H9 (cell line): ENCODE measurements at places on chromosomes 5 and 9.

GRCh38 chr5:3121813-3122212 lies 370.3 kb upstream of the IRX2 start:
- no peak for DNase-seq
- peak overlapping the region; percentile 68 for H3K4me3 ChIP-seq
- H3K4me1 ChIP-seq = peaks cover 14% of the 10 kb centered on the region
- peaks cover 48% of the 10 kb centered on the region for H3K27me3 ChIP-seq
- H3K36me3 ChIP-seq = no peaks in the 10 kb centered on the region
- H3K27ac ChIP-seq = no peak overlapping the region

- H3K36me3 ChIP-seq = peaks cover 12% of the 10 kb centered on the region
- H3K27ac ChIP-seq = no peak overlapping the region
- H3K27me3 ChIP-seq = no peaks in the 10 kb centered on the region; the same call in 1 of the 2 replicates
- DNase-seq = no peak
- H3K4me3 ChIP-seq = no peak overlapping the region
- no peaks in the 10 kb centered on the region for H3K4me1 ChIP-seq
These were observed 108.4 kb upstream of the LARP1 start for GRCh38 chr5:154646745-154647113.

DNA sequence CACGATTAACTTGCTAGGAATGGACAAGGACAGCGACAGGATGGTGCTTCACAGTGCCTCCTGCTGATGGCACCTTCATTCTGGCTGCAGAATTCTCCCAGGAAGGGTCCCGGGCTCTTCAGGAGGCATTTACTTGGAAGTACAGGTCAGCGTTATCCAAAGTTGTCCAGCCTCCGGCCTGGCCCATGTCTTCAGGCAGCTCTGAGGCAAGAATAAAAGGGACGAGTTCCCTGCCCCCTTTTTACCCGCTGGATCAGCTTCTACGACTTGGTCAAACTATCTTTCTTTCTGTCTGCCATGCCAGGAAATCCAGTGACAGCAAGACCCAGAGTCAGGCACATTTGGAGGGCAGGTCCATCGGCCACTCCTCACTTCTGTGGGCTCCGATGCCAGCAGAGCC lies 23.4 kb upstream of the GABBR2 start:
- no peak for DNase-seq
- no peak overlapping the region for H3K4me3 ChIP-seq
- no peak overlapping the region for H3K27ac ChIP-seq
- H3K27me3 ChIP-seq = no peaks in the 10 kb centered on the region

DNA sequence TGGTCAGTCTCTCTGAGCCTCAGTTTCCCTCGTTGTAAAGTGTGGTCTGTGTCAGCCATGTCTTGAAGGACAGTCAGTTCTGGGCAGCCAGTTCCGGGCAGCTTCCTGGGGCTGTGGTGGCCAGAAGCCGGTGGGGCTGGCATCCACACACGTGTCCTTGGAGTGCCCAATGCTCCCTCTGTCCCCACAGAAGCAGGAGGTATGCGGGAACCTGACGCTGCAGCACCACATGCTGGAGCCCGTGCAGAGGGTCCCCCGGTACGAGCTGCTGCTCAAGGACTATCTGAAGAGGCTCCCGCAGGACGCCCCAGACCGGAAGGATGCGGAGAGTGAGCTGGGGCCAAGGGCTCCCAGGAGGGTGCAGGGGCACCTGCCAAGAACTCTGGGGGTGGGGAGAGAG lies 48.4 kb upstream of the SUSD3 start:
- H3K36me3 ChIP-seq = no peaks in the 10 kb centered on the region
- no peaks in the 10 kb centered on the region for H3K27me3 ChIP-seq
- H3K27ac ChIP-seq = no peak overlapping the region
- H3K4me1 ChIP-seq = no peaks in the 10 kb centered on the region
- H3K4me3 ChIP-seq = no peak overlapping the region
- peak; percentile 27 for DNase-seq

- no peaks in the 10 kb centered on the region for H3K4me1 ChIP-seq
- no peaks in the 10 kb centered on the region for H3K36me3 ChIP-seq
- no peaks in the 10 kb centered on the region for H3K27me3 ChIP-seq
- no peak overlapping the region for H3K4me3 ChIP-seq
- no peak overlapping the region for H3K27ac ChIP-seq
These were observed 24.2 kb downstream of the POU5F2 start for GRCh38 chr5:93717162-93717561.

DNA sequence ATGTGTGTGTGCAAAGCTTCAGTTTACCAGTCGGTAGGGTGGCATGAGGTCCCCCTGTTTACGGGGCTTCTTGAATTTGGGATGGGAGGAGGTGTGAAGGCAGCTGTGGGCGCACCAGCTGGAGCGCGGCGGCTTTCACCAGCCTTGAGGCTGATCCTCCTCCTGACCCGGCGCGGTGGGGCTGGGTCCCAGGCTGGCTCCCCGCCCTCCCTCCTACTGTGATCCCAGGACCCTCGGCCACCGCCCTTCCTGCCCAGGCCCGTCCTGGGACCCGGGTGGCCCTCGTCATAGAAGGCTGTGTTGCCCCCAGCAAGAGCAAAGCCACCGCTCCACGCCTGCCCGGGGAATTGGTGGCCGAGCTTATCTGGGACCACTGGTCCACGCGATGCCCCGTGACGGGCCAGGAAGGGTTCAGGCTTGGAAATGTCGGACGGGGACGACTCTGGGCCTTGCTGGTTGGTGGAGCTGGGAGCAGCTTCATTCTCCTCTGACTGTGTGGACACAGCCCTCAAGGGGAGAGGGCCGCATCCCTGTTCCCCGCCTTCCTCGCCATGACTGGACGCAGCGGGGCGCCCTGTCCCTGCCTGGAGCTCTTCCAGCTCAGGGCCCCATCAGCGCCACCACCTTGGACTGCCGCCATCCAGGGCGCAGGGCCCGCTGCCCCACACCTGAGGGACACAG lies 271.1 kb upstream of the IRX1 start:
- H3K4me1 ChIP-seq = peaks cover 3% of the 10 kb centered on the region; the same call in 1 of the 2 replicates
- no peaks in the 10 kb centered on the region for H3K36me3 ChIP-seq

- DNase-seq = no peak
- H3K4me1 ChIP-seq = no peaks in the 10 kb centered on the region
- no peak overlapping the region for H3K4me3 ChIP-seq
- peaks cover 46% of the 10 kb centered on the region for H3K36me3 ChIP-seq
These were observed 67.1 kb downstream of the TEX10 start for GRCh38 chr9:100285601-100286000.

DNA sequence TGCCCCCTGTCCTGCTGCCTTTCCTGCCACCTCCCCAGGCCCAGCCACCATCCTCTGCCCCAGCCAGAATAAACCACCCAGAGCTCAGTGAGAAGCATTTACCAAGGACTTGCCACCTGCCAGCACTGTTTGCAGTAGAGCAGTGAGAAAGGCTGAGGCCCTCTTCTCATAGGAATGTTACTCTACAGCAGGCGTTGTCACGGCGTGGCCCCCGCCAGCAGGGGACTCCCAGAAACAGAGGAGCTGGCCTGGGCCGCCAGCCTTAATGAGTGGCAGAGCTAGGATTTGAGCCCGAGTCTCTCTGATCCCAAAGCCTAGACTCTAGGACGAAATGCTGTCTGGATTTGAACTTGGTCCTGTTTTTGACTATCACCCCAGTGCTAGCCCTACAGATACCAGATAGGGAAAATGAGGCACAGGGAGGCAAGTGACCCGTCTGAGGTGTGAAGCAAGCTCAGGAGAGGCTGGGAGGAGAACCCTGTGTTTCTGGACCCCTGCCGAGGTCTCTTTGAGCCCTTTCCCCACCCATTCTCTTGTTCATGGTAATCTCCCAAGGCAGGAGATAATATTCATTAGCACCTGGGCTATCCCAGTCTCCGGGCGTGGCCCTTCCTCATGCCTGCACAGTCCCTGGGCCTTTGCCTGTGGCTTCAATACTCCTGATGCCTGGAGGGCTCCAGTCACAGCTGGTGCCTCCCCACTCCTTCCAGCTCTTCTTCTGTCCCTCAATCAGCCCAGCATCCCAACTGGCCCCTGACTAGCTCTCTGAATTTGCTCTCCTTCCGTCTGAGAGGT lies 30.7 kb downstream of the HRH2 start:
- no peak overlapping the region for H3K4me3 ChIP-seq
- no peak overlapping the region for H3K27ac ChIP-seq
- DNase-seq = no peak
- H3K36me3 ChIP-seq = peaks cover 5% of the 10 kb centered on the region
- no peaks in the 10 kb centered on the region for H3K4me1 ChIP-seq
- H3K27me3 ChIP-seq = no peaks in the 10 kb centered on the region

DNA sequence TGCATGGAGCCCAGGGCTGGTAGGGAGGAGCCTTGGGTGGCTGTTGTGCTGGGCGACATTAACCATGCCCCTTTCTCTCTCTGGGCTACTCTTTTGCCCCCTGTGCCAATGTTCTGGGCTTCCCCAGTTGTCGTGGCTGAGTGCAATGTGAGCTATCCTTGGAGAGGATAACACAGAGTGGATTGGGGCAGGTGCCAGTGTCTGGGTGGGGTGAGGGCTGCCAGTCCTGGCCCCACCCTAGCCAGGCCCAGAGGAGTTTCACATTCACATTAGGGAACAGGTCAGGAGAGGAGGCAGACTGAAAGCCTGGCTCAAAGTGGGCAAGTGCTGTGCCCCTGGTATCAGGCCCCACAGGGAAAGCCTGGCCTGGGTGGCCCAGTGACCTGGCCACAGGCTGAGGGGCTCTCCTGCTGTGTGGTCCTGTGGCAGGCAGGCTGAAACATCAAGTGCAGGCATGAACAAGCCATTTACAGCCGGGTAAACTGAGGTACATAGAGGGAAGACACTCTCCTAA lies 7.5 kb upstream of the NDST1 start:
- H3K4me3 ChIP-seq = no peak overlapping the region
- peaks cover 11% of the 10 kb centered on the region for H3K36me3 ChIP-seq
- no peaks in the 10 kb centered on the region for H3K27me3 ChIP-seq

DNA sequence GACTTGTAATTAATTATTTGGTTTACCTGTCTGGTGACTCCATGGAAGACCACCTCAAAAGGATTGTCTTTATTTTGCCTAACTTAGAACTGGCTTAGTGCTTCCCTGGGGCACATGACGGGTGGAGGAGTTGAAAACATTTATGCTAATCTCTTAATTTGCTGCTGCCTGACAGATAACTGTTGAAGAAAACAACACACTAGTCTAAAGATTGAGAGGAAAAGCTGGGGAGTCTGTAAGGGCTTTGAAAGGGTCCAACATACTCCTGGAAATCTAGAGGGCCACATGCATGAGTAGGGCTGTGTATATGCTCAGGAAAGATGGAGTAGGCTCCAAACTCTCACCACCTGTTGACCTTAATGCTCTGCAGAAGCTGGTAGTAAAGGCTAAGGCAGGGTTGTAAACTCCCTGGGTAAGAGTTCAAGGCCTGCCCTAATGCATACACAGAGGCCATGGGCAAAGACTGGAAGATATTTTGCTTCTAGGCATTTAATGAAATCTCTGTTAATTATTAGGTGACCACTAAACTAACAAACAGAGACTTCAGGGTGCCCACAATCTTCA lies 40.7 kb downstream of the NR3C1 start:
- H3K27me3 ChIP-seq = no peaks in the 10 kb centered on the region
- H3K4me3 ChIP-seq = no peak overlapping the region
- H3K36me3 ChIP-seq = peaks cover 36% of the 10 kb centered on the region
- no peak overlapping the region for H3K27ac ChIP-seq

GRCh38 chr9:91276513-91276912 lies 85.2 kb downstream of the AUH start:
- no peaks in the 10 kb centered on the region; the same call in 1 of the 2 replicates for H3K4me1 ChIP-seq
- H3K36me3 ChIP-seq = no peaks in the 10 kb centered on the region
- no peak for DNase-seq
- H3K27ac ChIP-seq = no peak overlapping the region

DNA sequence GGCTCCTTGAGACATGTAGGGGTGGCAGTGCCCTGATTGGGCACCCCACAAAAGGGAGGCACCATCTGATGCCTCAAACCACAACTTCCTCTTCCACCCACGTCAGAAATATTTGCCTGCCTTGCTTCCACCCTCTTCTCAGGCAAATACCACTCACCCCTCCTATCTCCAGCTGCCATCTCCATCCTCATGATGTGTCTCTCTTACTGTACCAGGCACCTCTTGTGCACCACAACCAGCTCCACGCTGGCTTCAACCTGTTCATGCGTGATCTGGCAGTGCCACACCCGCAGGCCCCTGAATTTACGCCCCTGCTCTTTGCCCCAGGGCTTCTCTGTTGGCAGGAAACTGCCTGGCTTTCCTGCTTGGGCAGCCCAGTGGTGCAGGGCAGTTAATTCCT lies 87.8 kb upstream of the HSPA9 start:
- H3K27me3 ChIP-seq = no peaks in the 10 kb centered on the region
- DNase-seq = no peak
- peaks cover 3% of the 10 kb centered on the region; the same call in 1 of the 2 replicates for H3K4me1 ChIP-seq
- H3K36me3 ChIP-seq = no peaks in the 10 kb centered on the region

DNA sequence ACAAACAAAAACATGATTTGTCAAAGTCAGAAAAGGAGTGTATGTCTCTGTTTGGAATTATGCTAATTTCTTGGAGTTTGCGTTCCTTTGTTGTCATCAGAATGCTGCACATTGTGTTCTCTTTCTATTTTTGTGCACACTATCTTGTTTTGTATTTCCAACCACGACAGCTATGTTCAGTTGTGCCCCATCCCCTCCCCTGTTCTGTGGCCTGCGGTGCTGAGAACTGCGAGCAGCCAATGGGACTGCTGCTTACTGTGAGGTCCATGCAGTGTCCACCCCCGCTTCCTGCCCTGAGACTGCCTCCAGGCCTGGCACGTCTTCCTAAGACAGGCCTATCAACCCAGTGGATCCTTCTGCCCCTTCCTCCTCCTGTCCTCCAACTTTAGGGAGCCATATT lies 76.8 kb downstream of the PALM2AKAP2 start:
- H3K36me3 ChIP-seq = no peaks in the 10 kb centered on the region; the same call in 2 of the 3 replicates
- DNase-seq = peak; percentile 35
- no peak overlapping the region for H3K4me3 ChIP-seq
- no peaks in the 10 kb centered on the region for H3K27me3 ChIP-seq
- no peaks in the 10 kb centered on the region for H3K4me1 ChIP-seq
- H3K27ac ChIP-seq = no peak overlapping the region

DNA sequence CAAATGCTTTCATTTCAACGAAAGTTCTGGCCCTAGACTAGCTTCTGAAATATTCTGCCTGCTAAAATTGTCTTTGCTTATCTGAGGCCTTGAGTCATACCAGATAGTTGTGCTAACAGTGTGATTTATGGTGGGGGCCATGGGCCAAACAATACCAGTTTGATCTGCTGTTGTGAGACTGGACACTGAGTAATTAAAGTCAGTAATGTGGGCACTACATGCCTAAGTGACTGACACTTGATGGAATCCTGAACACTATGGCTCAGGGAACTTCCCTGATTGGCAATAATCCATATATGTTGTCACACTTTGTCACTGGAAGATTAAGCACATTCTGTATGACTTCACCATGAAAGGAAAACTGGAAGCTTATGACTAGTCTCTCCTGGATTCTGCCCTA lies 127.6 kb upstream of the CYLC2 start:
- H3K4me1 ChIP-seq = no peaks in the 10 kb centered on the region
- no peak overlapping the region for H3K4me3 ChIP-seq
- H3K27ac ChIP-seq = no peak overlapping the region
- no peaks in the 10 kb centered on the region for H3K36me3 ChIP-seq
- DNase-seq = no peak

GRCh38 chr5:1387059-1387755 lies 42.3 kb upstream of the CLPTM1L start:
- no peak overlapping the region for H3K27ac ChIP-seq
- no peaks in the 10 kb centered on the region for H3K4me1 ChIP-seq
- peak overlapping the region; percentile 88 for H3K4me3 ChIP-seq
- H3K27me3 ChIP-seq = peaks cover 4% of the 10 kb centered on the region; the same call in 1 of the 2 replicates
